ENCODE measurements at places on chromosomes 5 and 9.

GRCh38 chr5:58860680-58861079 lies 277.8 kb downstream of the RAB3C start:
- DNase-seq = no peak

DNA sequence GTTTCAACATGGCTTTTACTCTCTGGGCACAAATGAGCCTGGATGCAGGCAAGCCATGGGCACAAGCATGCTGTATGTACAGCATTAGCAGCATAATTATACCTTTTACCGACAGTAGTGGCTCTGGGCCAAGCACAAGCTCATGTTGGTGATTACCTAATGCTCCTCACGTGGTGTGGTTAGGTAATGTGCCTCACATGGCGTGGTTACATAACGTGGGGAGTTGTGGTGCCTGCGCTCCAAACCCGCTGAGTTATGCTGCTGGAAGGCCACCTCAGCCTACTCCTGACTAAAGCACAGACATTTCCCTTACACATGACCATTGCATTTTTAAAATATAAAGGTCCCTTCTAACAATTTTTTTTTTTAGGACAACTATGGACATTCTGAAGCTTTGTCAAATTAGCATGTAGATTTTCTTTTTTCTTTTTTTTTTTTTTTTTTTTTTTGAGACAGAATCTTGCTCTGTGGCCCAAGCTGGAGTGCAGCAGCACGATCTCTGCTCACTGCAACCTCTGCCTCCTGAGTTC lies 794.0 kb downstream of the EFNA5 start:
- no peak for DNase-seq

GRCh38 chr5:56039985-56040384 lies 45.2 kb upstream of the IL6ST start:
- DNase-seq = no peak

DNA sequence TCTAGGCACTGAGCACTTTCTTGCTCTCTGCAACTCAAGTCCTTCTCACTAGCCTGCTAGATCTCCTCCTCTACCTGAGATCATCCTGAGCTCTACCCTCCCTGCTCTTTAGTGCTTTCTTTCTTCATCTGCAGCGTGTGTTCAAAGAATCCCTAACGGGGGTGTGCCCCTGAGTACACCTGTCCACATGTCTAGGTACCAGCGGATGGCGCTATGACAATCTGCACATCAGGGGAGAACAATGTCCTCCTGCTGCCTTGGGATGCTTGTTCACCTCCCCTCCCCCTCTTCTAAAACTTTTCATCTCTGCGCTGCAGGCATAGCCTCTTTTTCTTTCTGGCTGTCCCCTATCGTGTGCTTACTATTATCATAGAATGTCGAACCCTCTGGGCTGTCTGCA lies 42.7 kb downstream of the PTPN3 start:
- no peak for DNase-seq

DNA sequence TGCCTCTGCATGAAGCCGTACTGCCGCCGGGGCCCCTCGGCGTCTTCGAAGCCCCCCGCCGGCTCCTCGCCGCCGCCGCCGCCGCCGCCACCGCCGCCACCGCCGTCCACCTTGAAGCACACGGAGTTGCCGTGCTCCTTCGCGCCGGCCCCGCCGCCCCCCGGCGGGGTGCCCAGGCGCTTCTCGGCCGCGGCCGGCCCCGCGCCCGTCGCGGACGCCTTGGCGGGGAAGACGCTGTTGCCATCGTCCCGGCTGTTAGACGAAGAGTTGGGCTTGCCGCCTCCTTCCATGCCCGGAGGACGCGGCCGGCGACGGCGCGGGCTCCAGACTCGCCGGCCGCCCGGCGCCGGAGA lies 400 bp downstream of the HCN1 start:
- DNase-seq = no peak

DNA sequence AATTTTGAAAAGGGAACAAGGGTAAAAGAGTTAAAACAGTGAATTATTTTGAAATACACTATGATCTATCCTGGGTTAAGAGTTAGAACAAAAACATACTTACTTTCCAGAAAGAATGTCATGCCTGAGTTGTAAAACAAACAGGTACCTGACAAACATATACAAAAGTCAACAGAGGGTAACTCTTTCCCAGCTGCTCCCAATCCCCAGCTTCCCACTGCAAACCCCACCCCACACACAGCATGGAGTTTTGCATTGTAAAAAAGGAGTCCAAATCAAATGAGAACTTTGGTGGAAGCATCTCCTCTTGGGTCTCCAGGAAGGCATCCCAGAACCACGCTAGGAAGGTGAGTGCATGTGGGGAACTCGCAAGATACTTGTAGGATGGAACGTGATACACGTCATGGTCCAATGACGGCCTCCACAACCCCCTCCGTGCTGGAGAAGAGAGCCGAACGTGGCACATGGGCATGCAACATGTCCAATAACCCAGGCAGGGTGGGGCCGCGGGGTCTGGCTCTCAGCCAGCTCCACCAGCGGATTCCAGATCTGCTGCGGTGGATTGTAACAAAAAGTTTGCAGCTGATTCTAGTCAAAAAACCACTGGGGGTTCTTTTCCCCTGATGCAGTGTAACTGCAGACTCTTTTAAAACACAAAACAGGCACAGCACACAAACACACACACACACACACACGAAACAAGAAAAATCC lies 55.8 kb downstream of the EPB41L4B start:
- no peak for DNase-seq

DNA sequence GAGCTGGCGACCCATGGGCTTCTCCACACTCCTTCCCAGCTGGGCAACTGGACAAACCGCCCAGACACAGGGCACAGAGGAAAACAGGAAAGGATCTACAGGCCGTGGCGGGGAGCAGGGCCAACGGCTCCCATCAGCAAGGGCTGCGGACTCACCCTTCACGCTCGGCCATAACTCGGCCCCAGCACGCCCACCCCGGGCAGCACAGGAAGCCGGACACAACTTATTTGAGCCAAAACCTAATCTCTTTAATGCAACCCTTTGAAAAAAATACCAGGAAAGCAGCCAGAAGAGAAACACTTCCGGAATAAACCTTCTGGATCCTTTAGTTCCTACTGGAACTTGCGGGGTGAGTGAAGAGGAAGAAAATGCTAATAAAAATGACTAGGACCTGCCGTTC lies 59.9 kb downstream of the VAV2 start:
- DNase-seq = no peak

- DNase-seq = no peak
These were observed 30.9 kb downstream of the CDO1 start for GRCh38 chr5:115785381-115786065.

- DNase-seq = no peak
These were observed 35.2 kb upstream of the SPATA31C2 start for GRCh38 chr9:88173378-88173999.

GRCh38 chr5:24714746-24715145 lies 70.0 kb upstream of the CDH10 start:
- no peak for DNase-seq

GRCh38 chr5:141529873-141530272 lies 41.0 kb downstream of the PCDHGC5 start:
- DNase-seq = no peak

DNA sequence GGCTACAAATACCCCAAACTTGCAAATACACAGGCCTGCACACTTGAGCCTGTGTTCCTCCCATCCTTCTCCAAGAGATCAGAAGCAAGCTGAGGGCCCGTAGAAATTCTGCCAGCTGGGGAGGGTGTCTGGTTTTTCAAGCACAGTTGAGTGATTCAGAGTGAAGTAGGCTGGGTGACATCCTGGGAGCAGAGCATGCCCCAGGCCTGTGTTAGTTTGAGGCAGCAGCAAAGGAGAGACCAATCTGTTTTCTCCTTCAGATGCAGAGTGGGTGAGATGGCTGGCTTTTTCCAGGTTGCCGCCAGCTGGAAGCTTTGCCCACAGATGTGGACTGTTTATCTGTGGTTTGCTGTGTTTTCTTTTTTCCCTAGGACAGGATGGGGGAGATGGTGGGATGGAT lies 63.1 kb downstream of the RCL1 start:
- DNase-seq = no peak
